NB4 (cell line): ENCODE measurements at places on chromosomes 7 and 10.

- DNase-seq = no peak
These were observed 52.0 kb downstream of the SIRT1 start for GRCh38 chr10:67936416-67936815.

GRCh38 chr10:12243864-12244620 lies 48.1 kb downstream of the CDC123 start:
- peak; percentile 89 for DNase-seq

- DNase-seq = no peak
These were observed 20.5 kb upstream of the FAM13C start for GRCh38 chr10:59382831-59383295.

DNA sequence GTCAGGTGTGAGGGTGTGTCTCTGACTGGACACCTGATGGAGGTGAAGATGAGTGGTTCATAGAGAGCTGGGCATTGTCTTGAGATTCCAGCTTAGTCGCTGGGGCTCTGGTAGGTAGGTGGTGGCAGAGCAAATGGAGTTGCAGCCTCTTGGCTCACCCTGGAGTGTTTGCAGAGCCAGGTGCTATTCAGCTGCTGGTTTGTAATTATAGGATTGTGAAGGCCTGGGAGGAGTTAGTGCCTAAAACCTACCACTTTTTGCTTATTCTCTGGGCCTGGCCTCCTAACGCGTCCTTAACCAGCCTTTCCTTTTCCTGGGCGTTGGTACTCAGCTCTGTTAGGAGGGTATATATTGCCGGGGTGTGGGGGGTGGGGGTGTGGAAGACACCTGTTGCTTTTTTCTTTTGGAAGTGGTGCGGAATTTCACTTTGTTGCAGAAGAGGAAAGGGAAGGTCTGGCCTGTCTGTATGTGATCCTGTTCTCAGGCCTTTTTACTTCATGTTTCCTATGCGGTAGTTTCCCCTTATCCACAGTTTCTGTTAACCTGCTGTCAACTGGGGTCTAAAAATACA lies 3.2 kb downstream of the PPRC1 start:
- DNase-seq = no peak

GRCh38 chr7:103143868-103144267 lies 5.0 kb downstream of the NAPEPLD start:
- DNase-seq = no peak

- DNase-seq = no peak
These were observed 285.4 kb downstream of the ACTR3B start for GRCh38 chr7:153044981-153045380.

DNA sequence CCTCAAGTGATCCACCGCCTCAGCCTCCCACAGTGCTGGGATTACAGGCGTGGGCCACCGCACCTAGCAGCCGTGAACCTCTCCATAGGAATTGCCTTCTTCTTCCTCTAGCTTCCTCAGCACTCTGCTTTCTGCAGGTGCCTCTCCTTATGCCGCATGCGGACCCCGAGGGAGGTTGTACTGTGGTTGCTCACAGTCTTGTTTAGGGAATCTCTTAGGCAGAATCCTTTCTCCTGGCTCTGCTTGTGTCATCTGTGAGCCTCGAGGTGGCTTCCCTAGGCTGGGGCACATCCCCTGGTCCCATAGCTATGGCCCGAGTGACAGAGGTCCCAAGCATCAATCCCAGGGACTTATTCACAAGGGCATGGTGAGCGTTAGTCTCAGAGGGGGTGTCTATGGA lies 33.2 kb upstream of the GIMAP8 start:
- no peak for DNase-seq

DNA sequence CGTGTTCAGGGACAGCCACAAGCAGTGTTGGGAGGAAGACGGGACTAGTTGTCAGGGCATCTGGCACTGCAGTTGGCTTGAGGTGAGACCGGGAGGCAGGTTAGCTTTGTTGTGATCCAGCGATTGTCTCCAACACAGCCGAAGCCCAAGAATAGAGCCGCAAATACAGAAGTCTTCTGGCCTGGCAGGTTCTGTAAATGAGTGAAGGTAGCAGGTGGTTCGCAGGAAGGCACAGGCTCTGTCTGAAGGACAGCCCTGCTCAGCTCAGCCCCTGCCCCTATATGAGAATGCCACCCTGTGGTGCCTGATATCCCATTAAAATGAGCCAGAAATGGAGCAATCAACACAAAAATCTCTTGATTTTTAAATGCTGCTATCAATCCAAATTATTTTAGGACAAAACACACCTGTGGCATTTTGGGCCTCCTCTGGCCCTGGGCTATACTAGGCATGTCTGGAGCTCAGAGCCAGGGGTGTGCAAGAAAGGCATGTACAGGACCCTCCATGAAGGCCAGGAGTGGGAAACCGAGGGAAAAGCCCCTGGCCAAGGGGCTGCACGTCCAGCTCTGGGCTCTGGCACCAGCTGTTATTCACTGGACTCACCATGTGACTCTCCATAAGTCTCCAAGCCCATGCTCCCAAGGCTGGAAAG lies 11.2 kb upstream of the C10orf71 start:
- DNase-seq = no peak

GRCh38 chr10:74973741-74974392 lies 137.6 kb upstream of the SAMD8 start:
- no peak for DNase-seq

- DNase-seq = no peak
These were observed 461.9 kb upstream of the KLF6 start for GRCh38 chr10:4246881-4247358.

DNA sequence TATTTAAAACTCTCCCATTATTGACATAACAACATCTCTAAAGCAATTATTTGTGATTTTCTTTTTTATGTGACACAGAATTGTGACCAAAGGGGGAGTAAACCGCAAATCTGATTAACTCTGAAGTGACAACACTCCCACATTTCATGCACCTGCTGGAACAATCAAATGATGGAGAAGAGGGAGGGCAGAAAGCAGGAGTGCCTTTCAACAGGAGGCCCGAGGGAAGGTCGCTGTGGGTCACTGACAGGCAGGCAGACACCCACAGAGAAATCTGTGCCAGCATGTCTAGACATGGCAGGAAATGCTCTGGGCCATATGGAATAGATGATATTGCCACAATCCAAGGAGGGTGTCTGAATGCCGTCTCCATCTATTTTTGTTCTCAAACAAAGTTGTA lies 247.3 kb downstream of the DOCK4 start:
- DNase-seq = no peak

DNA sequence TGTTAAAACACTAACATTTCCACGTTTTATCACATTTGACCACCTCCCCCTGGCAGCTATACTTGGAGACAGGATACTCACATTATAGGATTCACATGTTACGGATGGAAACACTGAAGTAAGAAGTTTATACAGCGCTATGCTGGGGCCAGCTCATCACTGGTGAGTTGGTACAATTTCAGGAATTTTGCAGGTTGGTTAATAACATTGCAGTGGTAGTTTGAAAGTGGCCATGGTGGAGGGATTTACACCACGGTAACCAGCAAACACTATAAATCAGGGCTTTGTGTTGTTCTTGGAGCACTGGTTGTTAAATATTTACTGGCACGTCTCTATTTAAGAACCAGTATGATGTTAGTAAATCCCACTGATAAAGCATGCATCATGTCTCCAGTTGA lies 174.0 kb downstream of the GFRA1 start:
- DNase-seq = no peak

DNA sequence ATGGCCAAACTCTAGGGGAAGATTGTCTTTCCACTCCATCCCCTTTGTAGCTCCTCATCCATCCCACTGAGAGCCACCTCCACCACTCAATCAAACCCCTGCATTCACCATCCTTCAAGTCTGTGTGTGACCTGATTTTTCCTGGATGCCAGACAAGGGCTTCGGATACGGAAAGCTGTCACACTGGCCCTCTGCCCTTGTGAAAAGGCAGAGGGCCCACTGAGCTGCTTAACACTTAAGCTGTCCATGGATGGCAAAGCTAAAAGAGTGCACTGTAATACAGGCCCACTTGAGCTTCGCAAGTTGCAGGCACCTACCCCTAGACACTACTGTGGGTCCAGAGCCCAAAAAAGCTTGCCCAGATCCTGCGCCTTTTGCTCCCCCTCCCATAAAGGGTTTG lies 237.2 kb downstream of the MAGI2 start:
- DNase-seq = no peak

GRCh38 chr10:55410415-55410885 lies 609.4 kb upstream of the PCDH15 start:
- peak; percentile 11 for DNase-seq

DNA sequence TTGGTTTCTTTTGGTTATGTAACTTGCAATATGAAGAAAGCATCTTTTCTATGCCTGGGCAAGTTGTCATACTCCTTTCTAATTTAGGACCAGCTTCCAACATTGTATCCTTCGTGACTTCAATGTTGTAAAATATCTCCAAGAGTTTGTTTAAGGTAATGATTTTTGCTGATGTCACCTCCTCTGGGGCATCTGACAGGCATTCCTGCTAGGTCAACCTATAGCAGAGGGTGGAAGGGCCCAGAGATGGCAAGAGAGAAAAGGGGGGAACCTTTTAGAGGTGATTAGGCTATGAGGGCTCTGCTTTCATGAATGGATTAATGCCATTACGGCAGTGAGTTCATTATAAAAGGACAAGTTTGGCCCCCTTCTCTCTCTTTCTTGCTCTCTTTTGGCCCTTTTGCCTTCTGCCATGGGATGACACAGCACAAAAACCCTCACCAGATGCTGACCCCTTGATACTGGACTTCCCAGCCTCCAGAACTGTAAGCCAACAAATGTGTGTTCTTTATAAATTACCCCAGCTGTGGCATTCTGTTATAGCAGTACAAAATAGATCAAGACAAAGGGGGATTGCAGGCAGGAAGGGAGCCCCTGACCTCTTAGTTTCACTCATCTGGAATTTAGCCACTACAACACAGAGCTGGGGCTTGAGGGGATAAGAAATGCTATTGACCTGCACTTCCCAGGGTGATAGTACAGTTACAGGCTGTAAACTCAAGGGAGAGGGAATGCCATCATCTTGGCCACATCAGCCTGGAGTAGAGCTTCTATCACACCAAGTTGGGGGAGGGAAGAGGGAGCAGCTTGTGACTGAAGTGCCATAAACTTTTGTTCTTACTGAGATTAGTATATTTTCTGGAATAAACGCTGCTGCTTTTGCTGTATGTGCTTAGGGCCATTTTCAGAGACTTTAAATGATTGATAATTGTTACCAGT lies 195.9 kb downstream of the CFTR start:
- DNase-seq = no peak

- DNase-seq = no peak
These were observed 29.9 kb downstream of the ZC3HC1 start for GRCh38 chr7:130021105-130021834.

DNA sequence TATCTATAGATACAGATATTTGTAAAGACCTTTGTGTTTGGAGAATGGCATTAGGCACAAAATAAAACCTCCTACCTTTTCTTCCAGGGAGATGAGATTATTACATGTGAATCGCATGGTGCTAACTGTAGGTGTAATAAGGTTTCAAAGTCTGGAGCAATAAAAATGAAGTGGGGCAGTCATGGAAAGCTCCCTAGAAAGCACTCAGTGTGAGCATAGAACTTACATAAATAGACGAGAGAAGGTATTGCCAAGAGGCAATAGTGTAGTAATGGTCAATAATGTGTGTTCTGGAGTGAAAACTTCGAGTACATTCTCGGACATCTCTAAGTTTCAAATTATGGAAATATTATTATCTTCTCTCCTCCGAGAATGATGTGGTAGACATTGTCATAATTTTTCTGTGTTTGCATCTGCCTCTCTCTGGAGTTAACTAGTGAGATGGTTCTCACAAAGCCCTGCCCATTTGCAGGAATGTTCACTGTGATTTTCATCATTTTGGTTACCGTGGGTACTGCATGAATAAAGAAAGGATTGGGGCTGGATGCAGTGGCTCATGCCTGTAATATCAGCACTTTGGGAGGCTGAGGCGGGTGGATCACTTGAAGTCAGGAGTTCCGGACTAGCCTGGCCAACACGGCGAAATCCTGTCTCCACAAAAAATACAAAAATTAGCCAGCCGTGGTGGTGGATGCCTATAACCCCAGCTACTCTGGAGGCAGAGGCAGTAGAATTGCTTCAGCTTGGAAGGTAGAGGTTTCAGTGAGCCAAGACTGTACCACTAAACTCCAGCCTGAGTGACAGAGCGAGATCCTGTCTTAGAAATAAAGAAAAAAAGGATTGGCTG lies 10.6 kb downstream of the VIM start:
- DNase-seq = peak; percentile 17

DNA sequence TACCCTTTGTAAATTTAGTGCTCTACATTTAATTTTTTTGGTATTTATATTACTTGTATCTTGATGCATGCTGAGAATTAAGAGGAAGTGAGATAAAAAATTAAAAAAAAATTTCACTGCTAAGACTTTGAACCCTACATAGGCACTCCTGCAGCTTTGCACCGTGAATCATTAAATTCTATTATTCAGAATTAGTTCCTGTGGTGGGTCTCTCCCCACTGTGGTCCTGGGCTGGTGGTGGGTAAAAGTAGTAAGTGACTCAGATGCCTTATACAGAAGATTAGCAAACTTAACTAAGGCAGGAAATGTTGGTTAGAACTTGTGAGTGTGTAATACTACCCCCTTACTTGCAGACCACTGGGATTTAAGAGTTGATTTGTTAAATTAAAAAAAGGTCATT lies 72.6 kb downstream of the AP3M1 start:
- peak; percentile 86 for DNase-seq

DNA sequence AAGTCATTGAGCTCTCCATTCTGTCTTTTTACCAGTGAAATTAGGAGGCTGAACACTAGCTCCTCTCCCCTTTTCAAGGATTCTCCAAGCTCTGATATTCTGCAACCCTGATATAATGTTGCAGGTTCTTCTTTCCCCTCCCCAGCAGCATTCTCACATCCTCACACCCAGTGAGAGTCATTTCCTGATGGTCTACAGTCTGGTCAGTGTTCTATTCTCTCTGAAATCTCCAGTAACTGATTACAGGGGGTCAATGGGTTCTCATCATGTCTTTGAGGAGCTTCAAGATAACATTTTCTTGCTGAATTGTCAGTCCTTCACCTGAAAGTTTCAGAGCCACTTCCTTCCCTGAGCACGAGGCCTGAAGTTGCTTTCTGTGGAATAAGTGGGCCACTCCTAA lies 299.4 kb downstream of the PTEN start:
- DNase-seq = no peak

- DNase-seq = no peak
These were observed 128.3 kb downstream of the SKAP2 start for GRCh38 chr7:26735976-26736600.
